ENCODE measurements at places on chromosomes 2 and 18. TPM values are rescaled to one million over a fixed set of nuclear protein-coding genes. Genes with fewer than 3 reads are reported as not detected.
A peak's percentile ranks its signal among the peaks of the same experiment; 100 is the strongest.

DNA sequence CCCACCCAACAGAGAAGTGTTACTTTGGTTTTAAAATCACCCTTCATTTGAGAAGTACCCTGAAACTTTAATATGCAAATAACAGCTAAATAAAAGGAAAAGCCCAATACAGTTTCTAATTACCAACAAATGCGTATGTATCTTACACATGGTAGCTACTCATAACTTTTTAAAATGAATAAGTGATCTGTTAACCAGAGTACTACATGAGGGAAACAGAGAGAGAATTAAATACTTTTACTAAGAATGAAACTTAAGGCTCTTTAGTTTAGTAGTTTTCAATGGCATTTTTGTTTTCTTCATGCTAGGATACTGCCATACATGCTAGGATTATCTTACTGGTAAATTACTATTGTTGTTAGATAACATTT, 39.1 kb upstream of the NABP1 start:
- H3K27ac ChIP-seq = no peak overlapping the region
- H3K36me3 ChIP-seq = no peaks in the 10 kb centered on the region
- no peak overlapping the region for H3K4me3 ChIP-seq
- no peaks in the 10 kb centered on the region for H3K27me3 ChIP-seq
- H3K4me1 ChIP-seq = no peaks in the 10 kb centered on the region

DNA sequence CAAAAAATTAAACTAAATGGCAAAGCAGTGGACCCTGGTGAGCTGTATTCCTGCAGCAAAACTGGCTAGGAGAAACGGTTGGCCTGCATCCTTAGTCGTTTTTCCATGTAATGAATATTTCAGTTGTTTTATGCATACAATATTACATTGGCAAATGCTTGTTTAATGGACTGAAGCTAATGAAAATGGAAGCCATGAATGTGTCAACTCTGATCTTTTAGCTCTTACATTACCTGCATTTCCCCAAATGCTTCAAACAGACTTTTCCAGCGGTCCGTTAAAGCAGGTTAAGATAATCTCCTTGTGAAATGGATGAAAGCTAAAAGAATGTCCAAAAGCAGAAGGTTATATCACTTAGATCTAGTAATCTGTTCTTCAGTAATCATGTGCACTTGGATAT, 686.3 kb upstream of the SETBP1 start:
- no peak overlapping the region for H3K27ac ChIP-seq
- H3K36me3 ChIP-seq = no peaks in the 10 kb centered on the region
- no peaks in the 10 kb centered on the region for H3K27me3 ChIP-seq
- DNase-seq = no peak
- no peak overlapping the region for H3K4me3 ChIP-seq

DNA sequence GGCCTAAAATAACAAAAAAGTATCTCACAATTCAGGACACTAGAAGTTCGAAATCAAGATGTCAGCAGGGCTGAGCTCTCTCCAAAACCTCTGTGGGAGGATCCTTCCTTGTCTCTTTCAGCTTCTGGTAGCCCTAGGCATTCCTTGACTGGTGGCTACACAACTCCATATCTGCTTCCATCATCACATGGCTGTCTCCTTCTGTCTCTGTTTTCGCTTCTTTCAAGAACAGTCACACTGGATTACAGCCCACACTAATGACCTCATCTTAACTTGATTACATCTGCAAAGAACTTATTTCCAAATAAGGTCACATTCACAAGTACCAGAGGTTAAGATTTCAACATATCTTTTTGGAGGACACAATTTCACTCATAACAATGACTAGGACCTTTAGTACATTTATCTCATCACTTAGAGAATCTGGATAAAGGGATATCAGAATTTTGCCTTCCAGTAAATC, 275.2 kb downstream of the IRS1 start:
- no peak overlapping the region for H3K4me3 ChIP-seq
- no peak for DNase-seq
- H3K4me1 ChIP-seq = no peaks in the 10 kb centered on the region
- no peak overlapping the region for H3K27ac ChIP-seq

GRCh38 chr18:51132256-51132935, 65.1 kb downstream of the MEX3C start:
- no peaks in the 10 kb centered on the region for H3K27me3 ChIP-seq
- peak; percentile 29 for DNase-seq
- no peaks in the 10 kb centered on the region for H3K36me3 ChIP-seq

DNA sequence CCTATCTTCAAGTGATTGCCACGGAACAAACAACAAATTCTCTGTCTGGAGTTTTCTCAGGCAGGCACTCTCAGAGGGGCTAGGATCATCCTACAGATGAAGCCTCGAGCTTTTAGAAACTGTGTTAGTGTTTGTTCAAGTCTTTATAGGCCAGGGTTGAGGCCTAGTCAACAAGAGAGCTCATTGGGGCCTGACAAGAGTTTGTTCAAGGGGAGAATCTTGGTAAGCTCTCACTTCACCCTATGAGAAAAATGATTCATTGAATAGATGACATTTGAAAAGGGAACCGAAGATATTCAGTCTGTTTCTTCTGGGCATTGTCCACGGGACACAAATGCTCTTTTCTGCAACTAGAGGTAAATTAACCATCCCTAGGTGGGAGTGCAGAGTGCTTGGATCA, 476.9 kb downstream of the PTPRM start:
- H3K27me3 ChIP-seq = no peaks in the 10 kb centered on the region
- H3K4me3 ChIP-seq = no peak overlapping the region
- H3K4me1 ChIP-seq = no peaks in the 10 kb centered on the region
- H3K27ac ChIP-seq = no peak overlapping the region

DNA sequence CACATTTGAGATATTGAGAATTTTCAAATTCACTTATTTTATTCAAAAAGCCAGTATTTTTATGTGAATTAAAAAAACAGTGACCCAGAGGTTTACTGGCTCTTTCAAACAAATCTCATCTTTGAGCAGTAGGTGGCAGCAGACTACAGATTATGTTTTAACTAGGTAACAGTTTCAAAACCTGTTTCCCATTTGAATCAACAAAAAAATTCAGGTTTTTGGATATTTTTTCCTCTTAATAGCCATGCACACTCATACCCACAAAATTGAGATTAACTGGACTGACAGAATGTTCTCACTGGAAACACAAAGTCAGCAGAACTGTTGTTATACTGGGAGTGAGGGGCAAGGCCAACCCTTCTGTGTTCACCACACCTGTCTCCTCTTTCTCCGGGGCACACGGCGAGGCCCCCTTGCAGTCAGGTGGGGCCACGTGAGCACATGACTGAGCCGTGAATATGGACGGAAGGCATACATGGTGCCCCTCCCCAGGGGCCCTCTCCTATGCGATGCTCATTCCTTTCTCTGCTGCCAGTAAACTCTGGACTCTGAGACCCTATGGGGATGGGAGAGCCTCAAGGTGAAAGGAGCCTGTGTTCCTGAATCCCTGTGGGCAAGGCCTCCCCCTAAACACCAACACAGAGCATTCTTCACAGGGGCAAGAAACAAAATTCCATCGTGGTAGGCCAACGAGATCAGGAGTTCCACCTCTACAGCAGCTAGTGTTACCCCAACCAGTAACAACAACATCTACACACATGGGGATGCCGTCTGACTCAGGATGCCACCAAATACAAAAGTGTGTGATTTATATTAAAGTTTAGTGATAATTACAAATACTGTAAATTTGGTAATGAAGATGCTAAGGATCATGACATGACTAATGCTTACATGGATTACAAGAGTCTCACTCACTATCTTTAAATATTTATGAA, 80.4 kb downstream of the LPIN2 start:
- H3K27me3 ChIP-seq = no peaks in the 10 kb centered on the region
- no peak overlapping the region for H3K4me3 ChIP-seq
- H3K4me1 ChIP-seq = no peaks in the 10 kb centered on the region
- DNase-seq = peak; percentile 89
- peaks cover 44% of the 10 kb centered on the region for H3K36me3 ChIP-seq

DNA sequence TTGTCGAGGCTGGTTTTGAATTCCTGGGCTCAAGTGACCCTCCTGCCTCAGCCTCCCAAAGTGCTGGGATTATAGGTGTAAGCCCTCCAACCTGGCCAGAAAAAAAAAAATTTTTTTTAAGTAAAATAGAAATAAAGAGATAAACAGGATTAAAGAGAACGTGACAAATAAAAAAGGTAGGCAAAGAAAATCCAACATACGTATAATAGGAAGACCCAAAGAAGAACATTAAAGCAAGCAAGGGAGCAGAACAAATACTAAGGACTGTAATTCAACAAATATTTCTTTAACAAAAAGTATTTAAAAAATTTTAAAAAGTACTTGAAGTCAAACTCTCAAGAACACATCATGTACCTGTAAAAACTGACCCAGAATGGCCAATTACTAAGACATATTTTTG, 56.4 kb downstream of the PTPN2 start:
- H3K27ac ChIP-seq = no peak overlapping the region
- no peaks in the 10 kb centered on the region for H3K27me3 ChIP-seq
- no peak for DNase-seq
- no peaks in the 10 kb centered on the region for H3K4me1 ChIP-seq

GRCh38 chr18:4134700-4135099, 320.4 kb downstream of the DLGAP1 start:
- H3K4me1 ChIP-seq = no peaks in the 10 kb centered on the region
- no peak for DNase-seq
- no peak overlapping the region for H3K4me3 ChIP-seq
- no peaks in the 10 kb centered on the region for H3K27me3 ChIP-seq

DNA sequence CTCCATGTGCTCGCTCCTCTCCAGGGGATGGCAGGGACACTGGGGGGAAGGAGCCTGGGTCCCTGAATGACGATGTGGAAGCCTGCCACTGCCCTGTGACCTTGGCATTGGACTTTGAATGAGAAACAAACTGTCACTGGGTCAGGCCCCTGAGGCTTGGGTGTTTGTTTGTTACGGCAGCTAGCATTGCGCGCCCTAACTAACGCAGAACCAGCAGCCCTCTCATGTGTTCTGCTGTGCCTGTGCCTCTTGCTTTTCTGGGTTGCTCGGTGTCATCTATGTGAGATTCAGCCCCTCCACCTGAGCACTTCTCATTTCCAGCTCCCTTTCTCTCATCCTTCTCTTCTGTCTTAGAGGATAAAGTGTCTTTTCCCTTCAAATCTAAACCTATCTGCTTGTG, 23.6 kb upstream of the INHBB start:
- H3K4me3 ChIP-seq = no peak overlapping the region
- no peak overlapping the region for H3K27ac ChIP-seq
- no peaks in the 10 kb centered on the region for H3K36me3 ChIP-seq
- H3K4me1 ChIP-seq = no peaks in the 10 kb centered on the region

- no peaks in the 10 kb centered on the region for H3K27me3 ChIP-seq
- DNase-seq = no peak
- H3K27ac ChIP-seq = no peak overlapping the region
Observed at GRCh38 chr2:75224636-75225094, 25.3 kb upstream of the TACR1 start.

Gene RNU2-63P
- total RNA-seq = 2.4 TPM

GRCh38 chr2:218012284-218012683, 9.5 kb upstream of the TNS1 start:
- H3K27ac ChIP-seq = no peak overlapping the region
- H3K4me1 ChIP-seq = no peaks in the 10 kb centered on the region
- H3K36me3 ChIP-seq = no peaks in the 10 kb centered on the region
- peaks cover 3% of the 10 kb centered on the region for H3K27me3 ChIP-seq
- no peak overlapping the region for H3K4me3 ChIP-seq
